ENCODE measurements at places on chromosomes 7 and 10.

- DNase-seq: no peak
These were observed 183.9 kb downstream of the HECW1 start for GRCh38 chr7:43296306-43296705.

DNA sequence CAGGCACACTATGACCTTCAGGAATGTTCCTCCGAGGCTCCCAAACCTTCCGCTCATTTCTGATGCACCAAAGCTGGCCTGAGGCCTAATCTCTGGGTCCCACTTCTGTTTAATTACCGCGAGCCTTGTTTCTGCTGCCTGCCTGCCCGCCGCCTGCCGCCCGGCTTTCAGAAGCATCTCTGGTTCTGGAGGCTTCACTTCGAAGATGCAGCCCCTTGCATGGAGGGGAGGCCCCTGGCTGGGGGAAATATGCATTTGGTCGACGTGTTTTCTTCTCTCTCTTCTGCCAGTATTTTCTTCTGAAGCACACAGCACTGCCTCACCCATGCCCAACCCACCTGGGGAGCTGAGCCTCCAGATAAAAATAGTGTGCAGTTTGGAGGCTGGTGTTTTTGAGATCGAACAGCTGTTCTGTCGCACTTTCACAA lies 166.9 kb downstream of the PAXIP1 start:
- DNase-seq: no peak

DNA sequence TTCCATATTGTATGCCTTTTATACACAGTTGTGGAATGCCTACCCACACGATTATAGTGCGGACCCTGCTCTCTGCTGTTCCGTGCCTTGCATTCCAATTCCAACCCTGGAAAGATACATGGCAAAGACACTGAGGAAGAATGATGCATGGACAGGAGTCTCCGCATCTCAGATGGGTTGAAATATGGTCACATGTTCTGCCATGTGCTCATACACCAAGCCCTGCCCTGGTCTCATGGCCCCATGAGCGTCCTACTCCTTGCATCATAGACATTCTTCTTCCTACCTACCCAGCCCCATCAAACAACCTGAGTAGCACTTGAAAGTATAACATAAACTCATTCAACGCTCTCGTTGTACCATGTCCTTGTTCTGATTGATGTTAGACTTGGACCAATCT lies 6.3 kb downstream of the SLC39A12 start:
- no peak for DNase-seq

- no peak for DNase-seq
These were observed 474.5 kb upstream of the PODXL start for GRCh38 chr7:132030883-132031282.

GRCh38 chr7:43569424-43569823 lies 13.5 kb upstream of the STK17A start:
- DNase-seq: no peak

DNA sequence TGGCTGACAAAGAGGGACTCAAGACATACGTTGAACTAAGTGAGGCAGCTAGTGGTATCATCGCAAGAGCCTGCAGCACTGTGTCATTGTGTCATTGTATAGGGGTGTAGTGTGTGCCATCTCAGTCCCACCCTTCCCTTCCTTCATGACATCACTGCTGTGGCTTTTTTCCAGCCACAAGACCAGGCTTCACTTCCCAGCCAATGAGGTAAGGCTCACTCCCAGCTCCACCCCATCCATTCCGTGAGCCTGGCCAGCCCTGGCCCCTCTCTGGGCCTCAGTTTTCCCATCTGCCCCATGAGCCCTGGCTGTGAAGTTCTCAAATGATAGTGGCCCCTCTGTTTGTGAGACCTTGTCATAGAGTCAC lies 134.3 kb upstream of the ZMIZ1 start:
- no peak for DNase-seq

DNA sequence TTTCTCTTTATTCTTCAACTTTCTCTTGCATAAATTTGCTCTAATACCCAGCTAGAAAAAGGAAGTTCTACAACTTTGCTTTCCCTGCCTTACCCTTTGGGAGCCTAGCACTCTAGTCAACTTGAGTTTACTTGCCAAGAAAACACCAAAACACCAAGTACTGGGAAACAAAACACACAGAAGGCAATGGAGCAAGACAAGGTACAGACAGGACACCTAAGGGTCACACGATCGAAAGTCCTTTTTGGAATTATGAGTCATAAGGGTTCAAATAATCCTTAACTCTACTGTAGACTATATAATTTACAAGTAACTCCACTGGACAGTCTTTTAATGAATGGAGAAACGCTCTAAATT lies 42.6 kb upstream of the ANAPC16 start:
- no peak for DNase-seq

DNA sequence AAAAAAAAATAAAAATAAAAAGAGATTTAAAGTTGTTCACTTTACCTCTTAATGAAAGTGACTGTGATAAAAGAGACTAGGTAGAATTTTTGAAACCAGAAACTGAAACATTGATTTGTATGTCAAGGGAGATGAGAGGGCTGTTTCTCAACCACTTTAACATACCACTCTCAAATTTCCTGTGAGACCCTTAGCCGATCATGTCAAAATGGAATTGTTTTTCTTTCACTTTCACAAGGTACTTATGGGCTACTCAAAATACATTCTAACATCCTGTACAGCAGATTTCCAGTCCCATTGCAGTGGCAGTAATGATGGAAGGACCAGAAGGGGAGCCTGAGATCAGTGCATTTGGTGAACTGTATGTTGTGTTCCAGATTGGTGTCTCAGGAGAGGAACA lies 261.2 kb downstream of the PPP1R3A start:
- no peak for DNase-seq

- no peak for DNase-seq
These were observed 75.1 kb downstream of the OAT start for GRCh38 chr10:124343351-124344265.

- DNase-seq: no peak
These were observed 108.0 kb downstream of the TWIST1 start for GRCh38 chr7:19009241-19009935.

GRCh38 chr7:111113263-111114017 lies 22.5 kb downstream of the LRRN3 start:
- no peak for DNase-seq

GRCh38 chr7:152054367-152055230 lies 29.1 kb downstream of the GALNT11 start:
- no peak for DNase-seq

DNA sequence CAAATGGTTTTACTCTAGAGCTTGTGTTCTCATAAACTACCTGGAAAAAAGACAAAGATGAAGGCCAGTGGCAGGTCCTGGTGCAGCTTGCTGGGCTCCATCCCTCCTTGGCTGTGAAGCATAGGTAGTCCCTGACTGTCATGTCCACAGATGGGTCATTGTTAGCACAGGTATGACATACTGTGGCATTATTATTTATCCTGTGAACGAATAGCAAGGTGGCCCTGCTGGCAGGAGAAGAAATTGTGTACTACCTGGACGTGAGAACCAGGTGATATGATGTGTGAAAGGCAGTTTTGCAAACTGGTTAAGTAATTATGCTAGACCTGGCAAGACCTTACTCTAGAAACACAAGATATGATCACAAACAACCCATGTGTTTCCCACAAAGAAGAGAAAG lies 63.9 kb downstream of the CCDC71L start:
- DNase-seq: no peak

DNA sequence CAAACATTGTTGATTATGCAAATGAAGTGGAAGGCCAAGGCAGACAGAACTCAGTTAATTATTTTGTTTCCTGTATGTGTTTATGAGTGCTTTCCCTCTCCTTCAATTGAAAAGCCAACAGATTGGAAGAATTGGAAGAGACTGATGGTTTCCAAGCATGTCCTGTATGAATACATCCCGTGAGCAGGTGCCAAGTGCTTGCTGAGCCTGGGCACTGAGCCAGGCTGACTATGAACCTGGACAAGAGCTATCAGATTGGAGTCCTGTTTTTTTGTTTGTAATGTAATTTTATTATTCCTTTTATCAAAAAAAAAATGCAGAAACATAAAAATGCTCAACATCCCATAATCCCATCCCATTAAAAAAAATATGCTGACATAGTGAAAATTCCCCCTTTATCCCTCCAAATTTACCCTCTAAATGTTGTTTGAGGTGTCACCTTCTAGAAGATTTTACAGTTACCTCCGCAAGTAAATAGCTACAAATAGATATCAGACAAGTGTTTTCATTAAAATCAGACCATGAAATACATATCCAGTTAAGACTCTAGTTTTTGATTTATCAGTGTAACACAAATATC lies 449.5 kb downstream of the GRID1 start:
- no peak for DNase-seq

- no peak for DNase-seq
These were observed 368.9 kb downstream of the SORCS1 start for GRCh38 chr10:106795619-106796018.

GRCh38 chr7:132162556-132163144 lies 413.6 kb downstream of the PLXNA4 start:
- DNase-seq: no peak

- no peak for DNase-seq
These were observed 139.2 kb downstream of the FAM53B start for GRCh38 chr10:124605001-124605370.

- no peak for DNase-seq
These were observed 12.6 kb upstream of the ZNF746 start for GRCh38 chr7:149510248-149510647.

GRCh38 chr10:75977139-75977538 lies 545.7 kb downstream of the LRMDA start:
- DNase-seq: no peak

- DNase-seq: no peak
These were observed 189.5 kb downstream of the RAPGEF5 start for GRCh38 chr7:22167482-22167881.

DNA sequence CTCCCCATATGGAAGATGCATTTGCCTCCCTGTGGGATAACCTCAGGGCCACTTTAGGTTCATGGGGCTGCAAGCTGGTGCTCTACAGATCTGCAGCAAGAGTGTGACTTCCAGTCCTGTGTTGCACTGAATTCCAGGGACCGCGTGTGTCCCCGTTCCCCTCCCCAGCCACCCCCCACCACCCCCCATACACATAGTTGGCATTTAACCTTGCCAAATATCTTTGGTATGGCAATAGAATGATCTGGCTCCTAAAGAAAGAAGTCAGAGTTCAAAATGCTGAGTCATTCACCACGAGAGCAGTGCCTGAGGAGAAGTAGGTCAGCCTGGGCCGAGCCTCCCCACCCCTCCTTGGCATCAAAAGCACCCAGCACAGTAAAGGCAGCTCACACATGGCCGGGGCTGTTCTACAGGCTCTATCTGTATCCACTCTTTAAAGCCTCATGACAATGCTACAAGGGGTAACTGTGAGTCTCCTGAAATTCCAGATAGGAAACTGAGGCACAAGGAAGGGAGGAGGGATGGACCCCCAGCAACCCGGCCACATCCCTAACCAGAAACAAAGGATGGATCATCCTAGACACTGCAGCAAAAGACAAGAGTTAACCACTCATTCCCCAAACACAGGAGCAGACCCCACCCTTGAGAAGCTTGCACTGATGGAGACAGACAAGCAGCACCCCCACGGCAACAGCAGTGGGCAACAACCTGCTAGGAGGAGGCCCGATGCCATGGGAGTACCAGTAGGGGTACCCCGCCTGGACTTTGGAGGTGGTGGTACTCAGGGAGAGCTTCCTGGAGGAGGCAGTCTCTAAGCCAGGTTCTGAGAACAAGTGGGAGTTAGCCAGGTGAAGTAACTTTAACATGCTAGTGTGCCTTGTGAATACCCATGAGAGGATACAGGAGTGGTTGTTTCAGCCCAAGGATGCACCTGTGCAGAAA lies 70.3 kb upstream of the NANOS1 start:
- DNase-seq: no peak

DNA sequence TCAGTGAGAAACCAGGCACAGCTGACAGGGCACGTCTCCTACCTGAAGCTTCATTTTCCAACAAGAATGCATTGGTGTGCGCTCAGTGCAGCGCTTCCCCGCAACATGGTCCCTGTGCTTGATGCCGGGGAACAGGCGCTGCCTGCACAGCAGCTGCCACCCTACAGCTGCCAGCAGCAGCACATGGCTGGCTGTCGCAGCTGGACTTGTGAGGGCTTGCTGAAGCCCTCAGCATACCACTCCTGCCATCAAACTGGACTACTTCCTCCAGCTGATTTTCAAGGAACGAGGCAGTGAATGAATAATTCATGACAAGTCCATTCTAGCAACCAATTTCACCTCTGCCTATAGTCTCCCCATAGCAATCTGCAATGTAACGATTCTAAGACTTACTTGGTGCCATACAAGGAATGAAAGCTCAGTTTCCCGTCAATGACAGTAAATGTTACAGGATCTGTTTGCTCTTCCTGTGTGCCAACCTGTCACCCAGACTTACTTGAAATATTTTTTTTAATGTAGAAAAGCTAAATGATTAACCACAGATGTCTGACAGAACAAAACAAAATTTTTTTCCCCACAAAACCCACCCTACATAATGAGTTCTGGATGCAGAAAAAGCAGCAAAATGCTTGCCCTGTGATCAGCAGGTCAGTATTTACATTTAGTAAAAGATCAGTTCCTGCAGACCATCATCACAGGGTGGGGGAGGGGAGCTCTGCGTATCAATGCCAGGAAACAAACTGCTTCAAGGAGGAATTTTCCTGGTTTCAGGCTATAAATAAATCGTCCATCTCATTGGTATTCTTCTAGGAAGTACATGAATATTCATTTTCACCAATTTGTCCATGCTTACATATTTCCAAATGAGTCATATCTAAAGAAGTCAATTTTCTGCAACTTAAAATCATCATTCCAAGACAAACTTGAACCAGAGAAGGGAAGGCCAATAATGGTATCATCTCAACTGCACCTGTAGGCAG lies 140.6 kb downstream of the ALOX5 start:
- no peak for DNase-seq

DNA sequence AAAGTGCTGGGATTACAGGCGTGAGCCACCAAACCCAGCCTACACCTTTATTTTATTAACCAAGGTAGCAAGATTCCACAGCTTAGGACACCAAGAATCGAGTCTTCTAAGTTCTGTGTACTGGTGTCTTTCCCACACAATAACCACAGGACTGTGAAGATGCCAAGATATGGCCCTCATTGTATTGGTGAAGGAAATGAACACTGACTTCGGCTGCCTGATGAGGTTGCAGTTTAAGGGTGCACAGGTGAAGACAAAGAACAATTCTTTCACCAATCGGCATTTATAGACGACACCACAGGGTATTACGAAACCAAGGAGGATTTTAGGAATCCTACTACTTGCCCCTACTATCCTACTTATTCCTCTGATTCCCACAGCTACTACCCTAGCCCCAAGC lies 47.5 kb upstream of the SVOPL start:
- DNase-seq: no peak

GRCh38 chr7:7265081-7266075 lies 83.0 kb downstream of the C1GALT1 start:
- no peak for DNase-seq

GRCh38 chr10:98405422-98405821 lies 9.6 kb downstream of the PYROXD2 start:
- no peak for DNase-seq

GRCh38 chr7:111758332-111758731 lies 196.0 kb upstream of the IMMP2L start:
- DNase-seq: no peak

Measured in CD4-positive, alpha-beta T cell treated with Interleukin-4 for 4 hours (primary cell).